ENCODE measurements at places on chromosomes 2 and 18.

DNA sequence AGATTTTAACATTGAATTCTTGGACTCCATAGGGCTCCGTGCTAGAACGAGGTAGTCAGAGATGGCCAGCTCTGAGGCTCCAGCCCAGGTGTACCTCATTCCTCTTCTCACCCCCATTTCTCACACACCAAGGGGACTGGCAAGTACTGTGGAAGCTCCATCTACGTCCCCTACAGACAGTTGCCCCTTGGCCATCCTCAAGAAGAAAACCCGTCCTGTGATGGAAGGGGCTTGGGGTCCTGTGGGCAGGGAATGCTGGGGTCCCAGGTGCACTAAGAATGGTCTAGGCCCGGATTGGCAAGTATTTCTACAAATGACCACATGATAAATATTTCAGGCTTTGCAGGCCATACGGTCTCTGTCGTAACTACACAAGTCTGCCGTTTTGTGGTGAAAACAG lies 110.3 kb downstream of the PDCL3 start:
- DNase-seq: no peak

GRCh38 chr2:86441392-86441881 lies 266 bp downstream of the KDM3A start:
- DNase-seq: no peak

GRCh38 chr18:9804517-9805104 lies 81.2 kb upstream of the TXNDC2 start:
- peak; percentile 25 for DNase-seq

DNA sequence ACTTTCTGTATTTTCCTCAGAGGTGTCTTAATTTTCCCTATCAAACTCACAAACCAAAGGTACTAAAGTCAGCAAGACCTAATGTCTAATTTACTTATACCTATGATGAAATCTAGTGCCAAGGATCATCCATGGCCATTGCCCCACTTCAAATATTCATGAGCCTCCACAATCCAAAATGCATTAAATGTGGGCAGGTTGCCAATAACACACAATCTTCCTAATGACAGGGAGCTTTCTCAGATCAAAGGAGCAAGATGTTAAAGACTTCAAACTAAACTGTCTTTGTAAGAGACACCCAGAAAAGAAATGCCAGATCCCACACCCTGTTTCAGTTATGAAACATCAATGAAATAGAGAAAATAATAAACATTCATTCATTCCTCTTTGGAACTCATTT lies 143.2 kb downstream of the TMEFF2 start:
- no peak for DNase-seq

DNA sequence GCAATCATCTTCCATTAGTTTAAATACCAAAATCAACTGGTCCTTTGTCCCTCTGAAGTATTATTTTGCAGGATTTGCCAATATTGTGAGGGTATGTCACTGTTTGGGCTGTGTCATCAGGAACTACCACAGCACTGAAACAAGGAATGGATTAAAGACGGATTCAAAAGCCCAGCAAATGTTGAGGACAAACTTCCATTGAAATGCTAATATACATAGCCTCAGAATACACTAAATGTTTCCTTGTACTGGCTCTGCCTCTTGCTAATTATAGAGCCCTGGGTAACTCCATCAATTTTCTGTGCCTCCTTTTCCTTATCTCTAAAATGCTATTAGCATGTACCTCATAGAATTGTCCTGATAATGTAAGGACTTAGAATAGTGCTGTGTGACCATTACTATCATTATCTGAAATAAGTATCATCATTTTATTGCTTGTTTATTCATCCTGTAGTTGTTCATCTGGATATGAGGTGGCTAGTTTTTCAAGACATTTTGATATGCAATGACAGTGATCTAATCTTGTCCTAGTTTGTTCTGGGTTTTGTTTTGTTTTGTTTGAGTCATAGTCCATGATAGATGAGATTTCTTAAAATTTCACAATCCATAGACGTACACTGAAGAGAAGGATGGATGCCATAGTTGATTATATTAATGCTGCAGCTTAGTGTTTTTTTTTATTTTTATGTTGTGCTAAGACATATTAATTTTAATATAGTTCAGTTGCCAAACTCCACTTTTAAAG lies 333.4 kb upstream of the KCNH7 start:
- no peak for DNase-seq

DNA sequence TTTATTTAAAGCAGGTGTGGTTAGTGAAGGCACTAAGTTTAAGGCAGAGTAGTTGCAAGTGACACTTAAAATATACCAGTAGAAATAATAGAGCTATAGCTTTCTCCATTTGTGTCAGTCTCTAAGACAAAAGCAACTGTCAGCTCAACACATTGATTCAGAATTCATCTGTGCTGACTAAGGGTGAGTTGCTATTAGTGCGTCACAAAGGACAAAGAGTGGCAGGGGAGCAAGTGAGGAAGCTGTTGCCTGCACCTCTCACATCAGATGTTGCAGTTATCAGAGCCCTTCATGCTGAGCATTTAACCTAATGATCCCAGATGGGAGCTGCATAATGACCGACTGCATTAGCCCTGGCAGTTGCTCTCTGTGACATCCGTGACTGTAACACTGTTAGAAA lies 138.6 kb downstream of the DTNA start:
- DNase-seq: no peak

DNA sequence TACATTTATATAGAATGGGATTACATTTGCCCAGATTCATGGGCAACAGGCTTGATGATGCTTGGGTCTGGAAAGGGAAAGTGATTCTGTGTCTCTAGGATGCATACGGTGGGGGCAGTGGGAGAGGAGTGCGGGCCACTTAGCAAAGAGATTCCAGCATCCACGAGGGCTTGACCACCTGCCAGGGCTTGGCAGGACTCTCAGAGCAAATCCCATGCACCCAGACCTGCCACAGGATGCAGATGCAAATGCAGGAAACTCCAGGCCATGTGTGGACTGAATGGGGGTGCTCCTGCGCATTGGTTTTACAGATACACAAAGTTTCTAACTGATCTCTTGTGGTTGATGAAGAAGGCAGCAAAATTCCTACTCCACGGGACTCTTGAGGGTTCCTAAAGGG lies 334.7 kb downstream of the CYRIA start:
- no peak for DNase-seq

GRCh38 chr2:42567364-42567763 lies 1.1 kb upstream of the MTA3 start:
- no peak for DNase-seq

DNA sequence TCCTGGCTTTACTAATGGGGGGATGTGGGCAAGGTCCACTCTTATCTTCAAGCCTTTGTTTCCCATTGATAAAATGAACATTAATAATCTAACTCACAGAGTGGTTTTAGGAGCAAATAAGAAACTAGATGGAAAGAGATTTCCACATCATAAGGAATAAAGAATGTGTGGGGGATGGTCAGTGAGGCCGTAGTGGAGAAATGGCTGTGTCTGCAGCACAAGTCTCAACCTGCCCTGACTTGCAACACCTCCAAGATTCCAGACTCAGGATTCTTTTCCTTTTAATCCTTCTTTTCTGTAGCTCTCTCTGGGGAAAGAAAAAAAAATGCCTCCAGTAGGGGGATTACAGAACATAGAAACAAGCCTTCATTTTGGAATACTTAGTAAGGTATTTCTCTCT lies 124.2 kb upstream of the MEX3C start:
- no peak for DNase-seq

GRCh38 chr2:202017940-202018339 lies 15.7 kb upstream of the FZD7 start:
- DNase-seq: no peak

DNA sequence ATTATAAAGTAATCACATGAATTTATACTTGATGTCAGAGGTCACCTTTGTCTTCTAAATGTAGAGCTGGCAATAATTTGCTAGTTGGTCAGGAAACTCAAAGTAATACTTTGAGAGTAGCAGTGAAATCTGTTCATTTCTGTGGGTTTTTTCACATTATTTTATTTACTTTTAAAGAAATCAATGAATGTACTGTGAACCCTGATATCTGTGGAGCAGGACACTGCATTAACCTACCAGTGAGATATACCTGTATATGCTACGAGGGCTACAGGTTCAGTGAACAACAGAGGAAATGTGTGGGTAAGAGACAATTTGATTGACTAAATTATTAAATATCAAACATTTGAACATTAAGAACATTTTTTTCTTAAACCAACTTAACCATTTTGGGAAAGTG lies 203.0 kb upstream of the RASGRP3 start:
- DNase-seq: no peak

DNA sequence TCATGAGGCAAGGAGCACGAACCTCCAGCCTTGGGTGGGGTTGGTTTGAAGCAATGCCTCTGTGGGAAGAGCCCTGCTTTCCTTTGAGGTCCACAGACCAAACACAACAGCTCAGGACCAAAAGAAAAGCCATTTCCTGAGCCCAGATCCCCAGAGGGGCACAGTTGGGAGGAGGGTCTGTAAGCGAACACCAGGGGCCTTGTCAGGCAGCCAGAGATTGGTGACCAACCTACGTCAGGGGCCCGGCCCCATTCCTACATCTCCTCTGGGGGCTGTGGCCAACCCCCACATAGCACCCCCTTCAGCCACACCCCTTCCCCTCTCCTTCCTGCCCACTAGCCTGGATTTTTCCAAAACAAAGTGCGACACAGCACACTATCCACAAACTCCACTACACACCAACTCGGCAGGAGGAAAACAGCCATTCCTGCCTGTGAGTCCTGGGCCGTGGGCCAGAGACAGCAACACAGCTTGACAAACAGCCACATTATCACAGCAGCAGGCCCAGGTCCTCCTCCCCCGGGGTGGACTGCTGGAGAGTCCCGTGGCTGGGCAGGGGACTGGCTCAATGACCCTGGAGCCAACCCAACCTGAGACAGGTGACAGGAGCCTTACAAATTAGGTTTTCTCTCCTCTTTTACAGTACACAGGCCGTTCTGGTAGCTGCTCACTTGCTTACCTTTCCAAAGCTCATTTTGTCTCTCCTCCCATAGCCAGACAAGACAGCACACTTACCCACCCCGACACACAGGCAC lies 98.8 kb downstream of the TNS1 start:
- no peak for DNase-seq

DNA sequence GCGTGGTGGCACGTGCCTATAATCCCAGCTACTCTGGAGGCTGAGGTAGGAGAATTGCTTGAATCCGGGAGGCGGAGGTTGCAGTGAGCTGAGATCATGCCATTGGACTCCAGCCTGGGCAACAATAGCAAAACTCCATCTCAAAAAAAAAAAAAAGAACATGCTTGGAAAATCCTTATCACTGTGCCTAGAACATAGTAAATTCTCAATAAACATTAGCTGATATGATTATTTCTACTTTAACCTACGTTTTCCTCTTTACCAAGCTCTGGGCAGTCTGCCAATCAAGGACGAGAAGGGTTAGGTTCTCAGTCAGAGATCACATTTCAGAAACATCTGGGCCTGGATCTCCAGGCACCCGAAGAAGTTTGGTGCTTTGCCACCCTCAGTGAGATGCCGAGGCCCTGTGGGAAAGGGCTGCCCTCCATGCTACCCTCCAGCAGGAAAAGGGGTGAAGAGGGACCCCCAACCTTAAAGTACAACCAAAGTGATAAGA lies 107.7 kb downstream of the BCL11A start:
- no peak for DNase-seq

DNA sequence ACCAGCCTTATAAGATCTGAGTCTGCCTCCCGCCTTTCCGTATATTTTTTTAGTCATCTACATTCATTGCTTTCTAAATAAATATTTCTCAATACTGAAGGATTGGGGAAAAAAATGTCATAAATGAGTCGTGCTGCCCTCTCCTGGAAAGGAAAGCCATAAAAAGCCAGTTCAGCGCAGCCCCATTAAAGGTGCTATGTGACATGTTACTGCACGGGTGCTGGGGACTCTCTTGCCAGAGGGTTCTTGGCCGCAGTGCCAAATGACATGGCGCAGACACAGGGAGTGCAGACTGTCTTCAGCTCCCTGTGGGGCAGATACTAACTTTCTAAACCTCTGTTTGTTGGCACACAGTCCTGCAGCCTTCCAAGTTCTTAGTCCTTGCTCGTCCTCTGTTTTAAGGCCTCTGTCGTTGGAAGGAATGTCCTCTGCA lies 53.7 kb upstream of the MAP3K20 start:
- DNase-seq: peak; percentile 24

- DNase-seq: no peak
These were observed 1426.9 kb upstream of the ACVR2A start for GRCh38 chr2:146417942-146418341.

DNA sequence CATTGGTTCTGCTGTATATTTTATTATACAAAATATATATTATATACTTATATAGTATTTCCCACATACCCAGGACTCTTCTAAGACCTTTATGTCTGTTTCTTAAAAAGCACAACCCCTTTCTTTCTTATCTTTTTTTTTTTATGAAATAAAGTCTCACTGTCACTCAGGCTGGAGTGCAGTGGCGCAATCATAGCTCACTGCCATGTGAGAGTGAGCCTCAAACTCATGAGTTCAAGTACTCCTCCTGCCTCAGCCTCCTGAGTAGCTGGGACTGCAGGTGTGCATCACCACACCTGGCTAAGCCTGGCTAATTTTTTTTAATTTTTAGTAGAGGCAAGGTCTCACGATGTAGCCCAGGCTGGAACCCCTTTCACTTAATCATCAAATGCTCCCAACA lies 72.3 kb downstream of the CLHC1 start:
- no peak for DNase-seq

Data from suppressor macrophage treated with lipopolysaccharide for 4 hours (primary cell).